GM12892 (cell line): ENCODE measurements at places on chromosomes 1 and 21.
A peak's percentile ranks its signal among the peaks of the same experiment; 100 is the strongest.

GRCh38 chr1:61518670-61519400 lies 206.1 kb downstream of the TM2D1 start:
- no peak for DNase-seq

GRCh38 chr1:13900583-13900982 lies 200.6 kb downstream of the PRDM2 start:
- DNase-seq, result no peak

DNA sequence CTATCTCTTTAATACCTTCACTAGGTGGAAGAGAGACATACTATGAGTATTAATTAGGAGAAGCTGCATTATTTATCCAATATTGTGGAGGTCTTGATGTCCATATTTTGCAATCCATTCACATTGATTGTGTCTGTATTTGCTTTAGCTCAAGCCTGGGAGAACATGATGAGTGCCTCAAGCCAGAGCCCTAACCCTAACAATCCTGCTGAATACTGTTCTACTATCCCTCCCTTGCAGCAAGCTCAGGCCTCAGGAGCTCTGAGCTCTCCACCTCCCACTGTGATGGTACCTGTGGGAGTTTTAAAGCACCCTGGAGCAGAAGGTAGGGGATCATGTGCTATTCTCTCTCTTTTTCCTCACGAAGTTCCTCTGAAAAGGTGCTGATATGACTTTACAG lies 99.5 kb downstream of the CC2D1B start:
- DNase-seq, result no peak

GRCh38 chr1:154716011-154716410 lies 108.0 kb upstream of the ADAR start:
- no peak for DNase-seq

DNA sequence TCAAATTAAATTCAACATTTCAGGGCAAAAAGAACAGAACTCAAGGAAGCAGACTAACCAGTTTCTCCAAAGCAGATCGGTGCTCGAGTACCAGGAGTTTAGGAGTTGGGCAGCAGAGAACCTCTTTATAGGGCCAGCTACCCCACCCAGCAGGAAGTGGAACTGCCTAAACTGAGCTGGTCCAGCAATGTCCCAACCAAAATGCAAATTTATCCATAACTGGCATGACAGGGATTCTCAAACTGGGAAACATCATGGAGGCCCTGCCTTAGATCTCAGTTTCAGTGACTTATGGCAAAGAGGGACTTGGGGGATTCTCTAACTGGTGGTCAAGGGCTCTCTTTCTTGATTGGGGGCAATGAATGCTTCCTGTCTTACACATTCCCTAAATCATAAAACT lies at the start of gene SPRR2B:
Gene SPRR2B (minus strand): TSS at position 101 of the 400 bp plus-strand sequence. CDS start 772 bp downstream, outside the sequence.
- DNase-seq, result no peak

- DNase-seq, result no peak
Observed at GRCh38 chr1:183498342-183498991, 26.2 kb downstream of the SMG7 start.

DNA sequence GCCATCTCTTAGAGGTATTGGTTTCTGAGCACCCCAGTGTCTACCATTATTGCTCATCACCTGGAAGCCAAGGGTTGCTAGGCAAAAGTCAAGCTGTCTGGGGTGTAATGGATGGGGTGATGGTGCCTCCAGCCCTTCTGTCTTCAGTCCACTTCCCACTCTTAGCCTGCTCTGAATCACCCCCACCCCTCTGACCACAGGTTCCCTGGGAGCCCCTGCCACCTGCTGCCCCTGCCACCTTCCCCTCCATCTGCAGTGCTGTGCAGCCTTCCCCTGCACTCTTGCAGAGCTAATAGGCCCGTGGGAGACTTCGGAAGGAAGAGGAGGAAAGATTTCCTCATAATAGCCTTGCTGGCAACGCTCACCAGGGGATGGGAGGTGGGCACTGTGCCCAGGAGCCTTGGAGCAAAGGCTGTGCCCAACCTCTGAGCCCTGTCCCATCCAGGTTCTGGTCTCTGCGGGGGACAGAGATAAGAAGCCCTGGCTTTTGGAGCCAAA lies 35.5 kb downstream of the CAPN2 start:
- DNase-seq, result no peak

DNA sequence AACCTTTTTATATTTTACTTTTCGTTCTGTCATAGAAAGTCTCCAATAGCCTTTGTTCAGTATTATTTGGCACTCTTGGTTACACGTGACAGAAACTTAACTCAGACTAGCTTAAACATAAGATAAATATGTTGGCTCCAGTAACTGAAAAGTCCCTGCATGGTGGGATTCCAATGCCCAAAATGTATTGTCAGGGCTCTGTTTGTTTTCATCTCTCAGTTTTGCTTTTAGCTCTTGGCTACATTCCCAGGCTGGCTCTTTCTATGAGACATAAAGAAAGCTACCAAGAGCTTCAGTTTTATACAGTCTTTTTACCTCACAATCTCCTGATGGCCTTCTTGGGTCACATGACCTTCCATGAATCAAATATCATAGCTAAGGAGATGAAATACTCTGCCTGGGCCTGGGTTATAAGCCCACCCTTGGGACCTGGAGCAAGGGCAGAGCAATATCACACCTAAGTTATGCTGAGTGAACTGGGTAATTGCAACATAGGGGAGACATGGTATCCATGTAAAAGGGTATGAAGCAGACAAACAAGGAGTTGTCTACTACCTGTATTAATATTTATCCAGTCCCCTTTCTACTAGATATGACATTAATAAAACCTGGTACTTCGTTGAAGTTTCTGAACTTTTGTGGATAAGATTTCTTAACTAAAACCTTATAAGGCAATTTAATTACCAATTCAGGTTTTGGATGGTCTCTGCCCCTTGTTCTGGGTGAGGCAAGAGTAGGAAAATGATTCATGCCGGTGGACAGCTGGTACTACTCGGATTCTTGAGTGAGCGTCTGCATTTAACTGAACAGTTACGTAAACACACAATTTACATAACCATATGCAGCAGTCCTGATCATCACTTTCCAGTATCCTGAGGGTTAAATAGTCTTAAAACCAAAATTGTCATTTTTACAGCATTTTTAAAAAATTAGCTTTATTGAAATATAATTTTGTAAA lies 442.3 kb downstream of the GPATCH2 start:
- no peak for DNase-seq

- no peak for DNase-seq
Observed at GRCh38 chr1:25360596-25361581, 22.8 kb downstream of the TMEM50A start.

DNA sequence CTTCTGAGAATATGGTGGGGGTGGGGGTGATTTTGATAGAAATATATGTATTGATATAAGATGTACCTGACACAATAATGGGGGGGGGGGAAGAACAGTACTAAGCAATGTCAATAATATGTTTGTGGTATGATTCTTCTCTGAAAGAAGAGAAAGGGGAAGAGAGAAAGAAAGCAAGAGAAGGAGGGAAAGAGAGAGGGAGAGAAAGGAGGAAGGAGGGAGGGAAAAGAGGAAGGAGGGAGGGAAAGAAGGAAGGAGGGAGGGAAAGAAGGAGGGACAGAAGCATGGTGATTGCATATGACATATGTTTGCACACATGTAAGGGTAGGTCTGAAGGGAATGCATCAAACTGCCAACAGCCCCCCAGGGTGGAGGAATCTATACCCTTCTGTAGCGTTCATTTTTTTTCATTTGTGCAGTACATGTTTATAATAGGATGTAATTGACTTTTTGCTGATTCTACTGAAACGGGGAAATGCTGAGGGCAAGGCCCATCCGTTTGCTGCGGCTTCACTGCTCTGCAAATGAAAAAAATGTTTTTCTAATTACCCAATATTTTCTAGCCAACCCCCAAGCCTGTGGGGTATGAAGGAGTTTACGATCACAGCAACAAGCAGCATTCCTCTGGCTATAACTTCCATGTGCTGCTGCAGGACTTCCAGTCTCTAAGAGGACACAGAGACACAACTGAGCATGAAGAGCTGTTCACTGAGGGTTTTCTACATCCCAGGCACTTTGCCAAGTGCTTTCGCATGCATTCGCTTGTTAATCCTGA lies 119.3 kb upstream of the ZC3H12A start:
- no peak for DNase-seq

DNA sequence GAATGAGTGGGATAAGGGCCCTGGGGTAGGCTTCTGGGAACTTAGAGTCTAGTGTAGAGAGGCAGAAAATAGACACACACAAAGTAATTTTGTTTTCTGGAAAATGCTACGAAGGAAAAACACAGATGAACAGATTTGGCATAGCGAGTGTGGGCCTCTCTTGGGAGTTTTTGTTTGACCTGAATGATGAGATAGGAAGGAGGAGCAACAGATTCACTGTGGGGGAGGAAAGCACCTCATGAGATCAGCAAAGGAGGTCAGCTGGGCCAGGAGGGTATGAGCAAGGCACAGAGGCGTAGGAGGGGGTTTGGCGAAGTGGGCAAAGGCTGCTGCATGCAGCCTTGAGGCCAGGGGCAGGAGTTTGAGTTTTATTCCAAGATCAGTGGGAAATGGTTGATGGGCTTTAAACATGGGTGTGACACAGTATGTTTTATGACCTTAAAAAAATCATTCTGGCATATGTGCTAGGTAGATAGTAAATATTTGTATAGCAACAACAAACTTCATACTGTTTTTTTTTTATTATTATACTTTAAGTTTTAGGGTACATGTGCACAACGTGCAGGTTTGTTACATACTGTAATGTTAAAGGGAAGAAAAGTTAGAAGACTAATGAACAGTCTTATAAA lies 57.9 kb downstream of the FGGY start:
- DNase-seq, result peak; percentile 13

DNA sequence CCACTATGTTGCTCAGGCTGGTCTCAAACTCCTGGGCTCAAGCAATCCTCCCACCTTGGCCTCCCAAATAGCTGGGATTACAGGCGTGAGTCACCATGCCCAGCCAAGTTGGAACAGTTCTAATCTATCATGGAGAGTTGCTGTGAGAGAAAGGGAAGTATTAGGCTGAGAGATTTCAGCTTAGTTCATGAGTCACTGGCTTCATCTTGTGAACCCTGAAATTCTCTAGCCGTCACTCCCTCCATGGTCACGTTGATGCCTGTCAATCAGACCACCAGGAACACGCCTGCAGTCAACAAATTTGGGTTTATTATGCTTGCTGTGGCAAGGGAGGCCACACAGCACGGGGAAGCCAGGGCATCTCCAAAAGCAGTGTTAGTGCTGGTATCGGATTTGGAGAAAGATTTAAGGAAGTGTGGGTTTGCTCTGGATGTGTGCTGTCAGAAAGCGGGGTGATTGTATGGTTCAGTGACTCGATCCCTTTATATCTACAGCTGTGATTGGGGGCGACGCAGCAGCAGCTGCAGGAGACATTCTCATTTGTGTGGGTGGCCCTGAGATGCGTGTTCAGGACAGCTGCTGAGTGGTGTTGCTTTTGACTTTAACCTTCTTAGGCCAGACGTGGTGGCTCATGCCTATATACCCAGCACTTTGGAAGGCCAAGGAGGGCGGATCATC lies 18.7 kb downstream of the UQCRHL start:
- no peak for DNase-seq

- DNase-seq, result no peak
Observed at GRCh38 chr1:47181095-47181954, 8.5 kb downstream of the PDZK1IP1 start.

DNA sequence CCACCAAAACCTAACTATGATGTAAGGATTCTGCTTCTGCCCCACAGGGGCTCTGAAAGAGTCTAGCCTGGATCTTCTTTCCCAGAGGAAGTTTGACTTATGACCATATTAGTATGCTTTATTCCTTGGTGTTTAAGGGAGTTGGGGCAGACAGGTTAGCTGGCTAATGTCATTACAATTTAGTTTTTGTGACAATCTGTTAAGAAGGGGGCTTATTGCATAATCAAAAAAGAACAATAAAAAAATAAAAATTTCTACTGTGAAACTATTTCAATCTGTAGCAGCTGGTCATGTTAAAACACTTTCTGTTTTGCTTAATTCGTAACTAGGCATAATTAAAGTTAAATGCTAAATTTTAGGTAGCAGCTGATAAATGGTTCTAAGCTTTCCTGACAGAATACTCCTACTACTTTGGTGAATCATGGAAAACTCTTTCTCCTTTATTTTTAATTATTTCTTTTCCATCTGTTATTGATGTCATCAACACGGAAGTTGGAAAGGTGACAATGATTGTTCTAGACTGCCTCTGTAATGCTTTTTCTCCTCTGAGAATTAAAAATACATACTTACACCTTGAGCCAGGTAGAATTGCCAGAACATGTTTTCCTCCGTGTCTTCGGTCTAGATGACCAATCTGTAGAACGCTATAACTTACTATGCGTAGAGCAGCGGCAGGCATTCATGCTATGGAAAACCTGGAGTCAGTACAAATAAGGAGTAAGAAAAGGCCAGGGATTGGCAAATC lies 18.6 kb downstream of the DYRK3 start:
- DNase-seq, result no peak

DNA sequence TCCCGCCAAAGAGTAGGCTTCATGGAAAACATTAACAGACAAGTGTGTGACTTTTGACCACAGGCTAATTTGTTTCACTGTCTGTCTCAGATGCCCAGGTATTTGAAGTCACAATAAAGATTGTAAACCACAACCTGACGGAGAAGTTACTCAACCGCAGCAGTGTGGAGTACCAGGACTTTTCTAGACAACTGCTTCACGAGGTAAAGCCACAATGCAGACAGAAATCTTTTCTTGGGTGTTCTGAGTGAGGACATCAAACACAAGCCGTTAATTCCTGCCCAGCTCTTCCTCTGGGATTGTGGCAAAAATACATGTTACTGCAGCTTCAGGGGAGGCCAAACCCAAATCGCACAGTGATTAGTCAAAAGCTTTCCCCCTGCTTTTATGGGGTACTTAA lies 31.0 kb downstream of the UMODL1 start:
- DNase-seq, result no peak

- DNase-seq, result no peak
Observed at GRCh38 chr1:11740258-11741192, 4.6 kb downstream of the AGTRAP start.

DNA sequence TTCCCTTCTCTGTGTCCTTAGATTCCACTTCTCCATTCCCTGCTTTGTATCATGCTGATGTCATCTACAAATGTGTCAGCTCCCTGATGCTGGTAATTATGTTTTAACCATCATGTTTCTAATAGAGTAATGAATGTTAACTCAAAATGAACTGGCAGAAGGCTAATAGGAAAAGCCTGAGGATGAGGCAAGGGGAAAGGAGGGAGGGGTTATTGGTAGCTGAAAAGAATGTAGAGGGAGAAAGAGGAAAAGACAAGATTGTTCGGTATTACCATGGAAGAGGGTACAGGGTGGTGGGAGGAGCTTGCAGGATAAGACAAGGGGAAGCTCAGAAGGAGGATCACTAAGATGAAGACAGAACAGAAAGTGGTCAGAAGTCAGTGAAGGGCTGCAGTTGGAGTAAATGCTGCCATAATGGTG lies 150.9 kb downstream of the ZC3H11B start:
- DNase-seq, result no peak

GRCh38 chr1:212433577-212434462 lies 1.1 kb downstream of the NENF start:
- no peak for DNase-seq

- no peak for DNase-seq
Observed at GRCh38 chr1:184002071-184002470, 35.5 kb downstream of the COLGALT2 start.

- DNase-seq, result no peak
Observed at GRCh38 chr1:113207019-113207418, 134.0 kb downstream of the LRIG2 start.
